ENCODE measurements at places on chromosomes 3 and 15.
A peak's percentile ranks its signal among the peaks of the same experiment; 100 is the strongest.

- DNase-seq: no peak
Observed at GRCh38 chr15:40914486-40914885, 14.7 kb upstream of the DLL4 start.

DNA sequence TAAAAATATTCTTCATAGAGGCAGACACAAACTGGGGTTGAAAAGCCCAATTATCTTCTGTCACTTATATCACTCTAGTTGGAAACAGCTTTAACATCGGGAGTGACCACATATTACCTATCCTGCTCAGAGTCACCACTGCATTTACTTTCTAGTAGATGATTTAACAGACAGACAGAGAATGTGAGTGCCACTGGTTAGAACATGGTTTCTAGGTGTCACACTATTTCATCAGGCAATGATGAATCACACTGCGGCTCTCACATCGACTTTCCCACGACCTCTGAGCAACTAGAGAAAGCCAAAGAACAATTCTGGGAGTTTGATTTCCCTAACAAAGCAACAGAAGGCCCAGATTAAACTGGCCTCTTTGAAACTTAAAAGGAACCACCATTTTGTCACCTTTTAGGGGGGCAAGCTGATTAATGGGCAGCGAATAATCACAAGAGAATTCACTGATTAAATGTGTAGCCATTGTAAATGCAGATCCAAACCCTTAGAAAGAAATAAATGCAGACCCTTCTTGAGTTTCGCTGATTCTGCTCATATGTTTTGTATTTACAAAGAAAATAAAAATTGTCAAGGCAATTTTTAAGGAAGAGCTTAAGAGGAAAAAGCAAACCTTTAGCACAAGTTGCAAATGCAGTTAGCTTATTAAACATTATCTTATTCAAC, 112.6 kb upstream of the KBTBD8 start:
- no peak for DNase-seq

- DNase-seq: no peak
Observed at GRCh38 chr15:77807115-77807514, 174.4 kb upstream of the LINGO1 start.

- no peak for DNase-seq
Observed at GRCh38 chr15:63820210-63820609, 13.5 kb downstream of the HERC1 start.

- no peak for DNase-seq
Observed at GRCh38 chr15:101660005-101660404, 7.8 kb upstream of the TM2D3 start.

DNA sequence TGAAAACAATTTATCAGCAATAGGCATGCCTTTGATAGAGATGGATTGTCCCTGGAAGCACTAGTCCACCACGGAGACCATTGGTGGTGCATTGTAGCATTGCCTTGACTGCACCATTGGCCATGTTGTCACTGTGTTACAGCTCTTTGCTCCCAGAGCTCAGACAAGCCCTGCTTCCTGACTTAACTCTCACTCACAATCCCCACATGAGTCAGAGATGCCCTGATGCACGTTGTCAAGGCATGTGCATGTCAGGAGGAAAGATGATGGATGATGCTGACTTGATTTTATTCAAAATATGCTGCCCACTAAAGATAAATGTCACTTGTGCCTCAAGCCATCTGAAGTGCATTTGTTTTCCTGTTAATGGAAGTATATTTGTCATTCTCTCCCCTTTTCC, 266.1 kb downstream of the ARRDC4 start:
- DNase-seq: no peak

- no peak for DNase-seq
Observed at GRCh38 chr3:150623945-150624344, 20.8 kb downstream of the SELENOT start.

DNA sequence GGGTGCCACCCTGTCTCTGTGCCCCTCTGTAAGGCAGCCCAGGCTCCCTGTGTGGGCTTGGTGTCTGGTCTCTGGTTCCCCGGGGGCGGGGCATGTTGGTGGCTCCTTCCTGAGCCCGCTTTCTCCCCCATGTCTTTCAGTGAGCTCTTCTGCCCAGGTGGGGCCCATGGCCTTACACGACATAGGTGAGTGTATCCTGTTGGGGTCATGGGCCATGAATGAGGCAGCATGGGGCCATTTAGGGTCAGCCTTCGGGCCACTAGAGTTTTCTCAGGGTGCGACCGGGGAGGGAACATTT, 195.1 kb downstream of the UBE3A start:
- no peak for DNase-seq

GRCh38 chr3:171563298-171563697, 103.1 kb upstream of the TNIK start:
- DNase-seq: no peak

GRCh38 chr15:59236394-59236793, 29.8 kb downstream of the LDHAL6B start:
- no peak for DNase-seq

GRCh38 chr3:150062492-150062891, 91.8 kb upstream of the PFN2 start:
- no peak for DNase-seq

DNA sequence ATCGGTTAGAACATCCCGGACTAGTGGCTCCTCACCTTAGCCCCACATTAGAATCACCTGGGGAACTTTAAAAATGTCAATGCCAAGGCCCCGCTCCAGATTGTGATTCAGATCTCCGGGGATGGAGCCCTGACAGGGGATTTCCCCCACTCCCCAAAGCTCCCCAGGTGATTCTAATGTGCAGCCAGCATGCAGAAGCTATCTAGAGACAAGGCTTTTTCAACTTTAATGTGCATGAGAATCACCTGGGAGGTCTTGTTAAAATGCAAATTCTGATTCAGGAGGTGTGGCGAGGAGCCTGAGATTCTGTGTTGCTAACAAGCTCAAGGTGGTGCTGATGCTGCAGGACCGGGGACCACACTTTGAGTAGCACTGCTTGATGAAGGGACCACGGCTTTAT, 156.7 kb downstream of the RAB11A start:
- DNase-seq: no peak

GRCh38 chr3:196012941-196013476, 68.9 kb downstream of the TFRC start:
- DNase-seq: no peak

DNA sequence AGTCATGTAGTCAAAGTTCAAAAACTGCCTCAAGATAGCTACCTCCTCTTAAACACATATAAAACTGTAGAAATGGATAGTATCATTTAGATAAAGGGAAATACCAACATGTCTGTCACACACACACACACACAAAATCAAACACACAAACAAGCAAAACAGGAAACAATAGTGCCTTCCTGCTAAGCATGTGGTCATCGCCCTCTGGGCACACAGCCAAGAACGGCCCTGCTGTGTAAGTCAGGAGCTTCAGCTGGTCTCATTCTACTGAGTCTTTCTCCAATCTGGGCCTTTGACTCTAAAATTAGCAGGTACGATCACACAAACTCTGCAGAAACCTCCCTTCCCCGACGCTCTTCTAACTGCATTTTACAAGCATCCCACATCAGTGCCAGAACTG, 272.2 kb upstream of the CHRNA7 start:
- DNase-seq: no peak

DNA sequence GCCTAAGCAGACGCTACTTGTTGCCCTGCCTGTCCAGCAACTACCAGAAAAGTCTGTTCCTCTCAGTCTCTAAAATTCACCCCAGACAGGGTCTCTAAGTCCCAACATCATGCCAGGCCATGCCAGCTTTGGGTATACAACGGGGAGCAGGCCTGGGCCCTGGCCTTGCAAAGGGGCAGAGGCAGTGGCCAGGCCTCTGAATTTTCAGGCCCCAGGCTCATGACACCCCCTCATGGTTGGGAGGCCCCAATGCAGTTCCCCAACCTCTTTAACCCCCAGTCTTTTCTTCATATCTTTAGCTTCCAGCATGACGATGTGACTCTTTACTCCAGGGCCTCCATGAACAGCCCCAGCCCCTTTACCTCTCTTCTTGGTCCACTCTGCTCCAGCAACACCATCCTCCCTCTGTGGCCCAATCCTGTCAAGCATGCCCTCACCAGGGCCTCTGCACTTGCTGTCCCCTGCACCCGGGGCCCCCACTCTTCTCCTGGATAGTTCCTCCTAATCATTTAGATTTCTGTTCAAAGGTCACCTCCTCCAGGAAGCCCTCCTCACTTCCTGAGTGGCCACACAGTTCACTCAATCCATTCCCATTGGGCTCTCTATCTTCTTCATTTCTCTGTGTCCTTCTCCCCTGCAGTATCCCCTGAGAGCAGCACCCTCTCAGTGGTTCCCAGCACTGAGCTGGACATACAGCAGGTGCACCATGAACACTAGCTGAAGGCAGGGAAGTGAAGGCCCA, 4.8 kb downstream of the IQSEC1 start:
- DNase-seq: no peak

- DNase-seq: no peak
Observed at GRCh38 chr15:92705764-92706163, 50.2 kb upstream of the FAM174B start.

GRCh38 chr3:39505866-39506742, 38.6 kb downstream of the MOBP start:
- DNase-seq: no peak

- DNase-seq: no peak
Observed at GRCh38 chr3:179297971-179298725, 24.7 kb upstream of the ZNF639 start.

DNA sequence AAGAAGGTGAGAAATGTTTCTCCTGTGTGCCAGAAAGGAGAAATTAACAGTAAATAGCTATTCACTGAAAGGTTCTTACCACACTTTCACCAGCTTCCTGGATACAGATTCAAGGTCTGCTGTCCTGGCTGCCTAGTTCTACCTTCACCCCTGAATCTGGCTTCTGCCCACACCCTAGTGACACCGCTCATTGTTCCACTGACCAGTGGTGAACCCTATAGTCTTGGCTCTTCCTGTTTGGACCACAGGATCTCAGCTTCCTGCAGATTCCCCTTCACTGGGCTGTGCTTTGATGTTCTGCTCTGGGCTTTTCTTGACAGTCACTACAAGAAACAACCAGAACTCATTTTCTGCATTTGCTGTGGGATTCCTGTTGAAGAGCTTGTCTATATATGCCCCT, 250.0 kb downstream of the XXYLT1 start:
- no peak for DNase-seq

GRCh38 chr3:127774647-127775046, 47.7 kb downstream of the MGLL start:
- no peak for DNase-seq

DNA sequence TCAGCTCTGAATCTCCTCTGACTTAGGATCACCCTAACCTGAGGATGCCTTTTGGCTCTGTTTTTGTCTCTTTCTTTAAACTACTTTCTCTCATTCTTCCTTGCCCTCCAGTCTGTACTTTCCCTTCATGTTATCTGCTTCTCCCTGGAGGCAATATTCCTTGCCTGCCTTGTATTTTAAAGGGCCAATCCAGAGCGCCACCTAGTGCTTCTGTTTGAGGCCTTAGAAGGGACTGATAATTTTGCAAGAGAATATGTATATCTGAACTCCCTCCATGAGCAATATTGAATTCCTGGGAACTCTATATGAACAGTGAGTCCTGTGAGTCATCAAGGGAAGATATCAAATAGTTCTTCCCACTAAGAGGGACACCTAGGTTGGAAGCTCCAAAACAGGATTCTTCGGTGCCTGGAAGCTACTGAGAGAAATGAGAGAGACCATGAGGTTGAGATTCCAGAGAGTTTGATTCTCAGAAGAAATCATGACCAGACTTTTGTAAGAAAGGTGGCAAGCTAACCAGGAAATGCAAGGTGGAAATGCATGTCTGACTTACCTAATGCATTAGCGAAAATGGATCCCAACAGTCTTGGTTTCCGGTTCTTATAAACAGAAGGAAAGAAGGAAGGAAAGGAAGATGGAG, 203.8 kb upstream of the CD96 start:
- peak; percentile 54 for DNase-seq

DNA sequence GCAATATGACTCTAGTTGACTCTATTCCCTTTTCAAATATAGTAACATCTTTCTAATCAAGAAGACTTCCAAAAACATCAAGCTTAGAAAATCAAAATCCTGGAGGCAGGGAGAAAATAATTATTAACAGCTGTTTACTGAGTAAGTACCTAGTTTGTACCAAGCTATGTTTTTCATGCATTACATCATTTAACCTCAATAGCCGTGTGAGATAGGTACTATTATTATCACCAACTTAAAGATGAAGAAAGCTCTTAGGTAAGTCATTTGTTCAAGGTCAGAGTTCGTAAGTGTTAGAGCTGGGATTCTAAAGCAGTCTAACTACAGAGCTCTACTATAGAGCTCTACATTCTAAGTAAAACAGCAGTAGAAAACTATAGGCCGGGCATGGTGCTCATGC, 41.6 kb downstream of the GSK3B start:
- DNase-seq: no peak

- peak; percentile 61 for DNase-seq
Observed at GRCh38 chr15:75347222-75348033, 589 bp downstream of the NEIL1 start.

DNA sequence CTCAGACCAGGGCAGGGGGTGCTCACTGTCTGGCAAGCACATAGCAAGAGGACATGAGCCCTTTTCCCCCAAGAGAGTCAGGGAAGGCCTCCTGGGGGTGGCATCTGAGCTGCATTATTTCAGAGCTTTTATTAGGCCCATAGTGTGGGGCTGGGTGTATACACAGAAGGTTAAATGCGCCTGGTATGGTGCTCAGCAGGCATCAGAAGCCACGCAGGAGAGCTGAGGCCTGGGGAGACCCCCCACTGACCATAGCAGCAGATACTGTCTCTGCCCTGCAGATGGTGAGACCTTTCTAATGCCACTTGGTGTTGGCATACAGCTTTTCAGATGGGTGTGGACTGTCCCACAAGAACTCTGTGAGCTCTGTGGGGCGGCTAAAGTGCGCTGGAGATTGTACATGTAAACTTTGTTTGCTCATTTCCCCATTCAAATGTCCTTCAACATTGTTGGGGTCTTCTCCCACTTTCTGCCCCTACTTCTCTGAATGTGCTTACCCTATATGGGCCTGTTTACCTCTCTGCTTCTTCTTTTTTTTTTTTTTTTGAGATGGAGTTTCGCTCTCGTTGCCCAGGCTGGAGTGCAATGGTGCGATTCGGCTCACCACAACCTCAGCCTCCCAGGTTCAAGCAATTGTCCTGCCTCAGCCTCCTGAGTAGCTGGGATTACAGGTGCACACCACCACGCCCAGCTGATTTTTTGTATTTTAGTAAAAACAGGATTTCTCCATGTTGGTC, 62.2 kb downstream of the CDC25A start:
- no peak for DNase-seq
